ENCODE measurements at places on chromosomes 1 and 21.

DNA sequence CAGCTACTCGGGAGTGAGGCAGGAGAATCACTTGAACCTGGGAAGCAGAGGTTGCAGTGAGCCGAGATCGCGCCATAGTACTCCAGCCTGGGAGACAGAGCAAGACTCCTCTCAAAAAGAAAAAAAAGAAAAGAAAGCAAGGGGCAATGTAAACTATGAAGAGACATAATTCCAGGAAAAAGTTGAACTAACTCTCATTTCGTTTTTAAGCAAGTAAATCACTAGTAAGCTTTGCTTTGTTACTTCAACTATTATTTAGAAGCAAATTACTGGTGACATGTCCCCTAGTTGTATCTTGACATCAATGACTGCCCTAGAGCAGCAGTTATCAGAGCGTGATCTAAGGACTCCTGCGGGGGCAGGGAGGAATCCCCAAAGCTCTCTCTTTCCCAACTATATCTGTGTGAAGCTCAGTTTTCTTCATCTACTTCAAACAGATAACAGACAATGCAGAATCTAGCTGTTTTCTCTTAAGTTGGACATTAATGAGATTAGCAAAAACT, 18.7 kb downstream of the CLSTN1 start:
- DNase-seq = no peak

DNA sequence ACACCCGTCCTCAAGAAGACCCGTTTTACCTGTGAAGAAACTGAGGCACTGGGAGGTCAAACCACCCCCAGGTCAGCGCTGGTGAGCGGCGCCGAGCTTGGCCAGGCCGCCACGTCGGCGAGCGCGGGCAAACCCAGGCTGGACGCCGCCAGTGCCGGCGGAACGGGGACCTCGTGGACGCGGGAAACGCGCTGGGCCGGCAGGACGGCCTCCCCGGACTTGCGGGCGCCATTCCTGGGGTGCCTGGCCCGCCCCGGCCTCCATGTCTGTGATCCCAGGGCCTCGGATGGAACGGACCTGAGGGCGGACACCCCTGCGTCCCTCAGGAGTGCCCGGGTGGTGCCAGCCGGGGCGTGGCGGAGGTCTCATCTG, 764 bp upstream of the SUMO3 start:
- DNase-seq = no peak

DNA sequence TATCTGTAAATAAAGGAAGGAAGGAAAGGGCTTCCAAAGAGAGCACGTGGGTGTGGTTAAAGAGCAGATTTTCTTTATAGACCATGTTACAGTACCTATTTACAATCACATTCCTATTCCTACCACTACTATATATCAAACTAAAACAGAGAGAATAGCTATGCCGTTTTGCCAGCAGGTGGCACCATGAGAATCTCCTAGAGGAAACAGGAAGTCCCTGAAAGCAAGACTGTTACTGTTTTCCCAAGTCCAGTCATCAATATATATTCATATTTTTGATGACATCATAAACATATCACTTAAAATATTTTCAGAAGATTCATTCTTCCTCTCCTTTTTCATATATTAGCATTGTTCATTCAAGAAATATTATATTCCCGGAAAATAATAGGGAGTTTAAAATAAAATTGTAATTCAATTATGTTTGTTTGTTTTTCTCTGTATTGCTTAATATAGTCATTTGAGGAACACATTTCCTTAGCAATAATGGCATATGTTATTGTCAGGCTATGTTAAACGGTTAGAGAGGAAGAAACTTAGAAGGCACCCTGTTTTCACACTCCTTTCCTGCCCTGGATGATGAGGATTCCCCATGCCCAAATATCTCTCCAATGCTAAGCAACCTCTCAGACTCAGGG, 6.6 kb downstream of the CCDC190 start:
- DNase-seq = peak; percentile 83

DNA sequence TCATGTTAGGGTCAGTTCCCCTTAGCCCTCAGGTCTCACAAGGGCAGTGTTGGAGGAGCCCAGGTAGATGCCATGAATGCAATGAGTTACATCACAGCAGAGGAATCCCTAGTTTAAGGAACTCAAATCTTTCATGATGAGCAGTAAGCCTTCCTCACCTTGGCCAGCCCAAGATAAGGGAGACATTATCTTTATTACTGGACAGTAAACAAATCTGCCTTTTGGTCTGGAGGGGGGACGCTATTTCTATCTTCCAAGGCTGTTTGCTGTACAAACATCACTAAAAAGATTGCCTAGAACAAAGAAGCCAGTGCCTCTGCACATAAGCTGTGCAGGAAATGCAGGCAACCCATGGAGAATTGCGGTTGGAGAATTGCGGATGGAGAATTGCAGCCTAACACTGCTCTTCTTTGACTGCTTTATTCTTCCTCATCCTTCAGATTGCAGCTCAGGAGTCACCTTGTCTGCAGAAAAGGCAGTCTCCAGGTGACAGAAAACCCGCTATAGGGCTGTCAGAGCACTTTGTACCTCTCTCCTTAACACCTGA, 2.3 kb upstream of the CHI3L1 start:
- no peak for DNase-seq

GRCh38 chr1:11417162-11417561, 61.8 kb upstream of the DISP3 start:
- no peak for DNase-seq

GRCh38 chr1:31584869-31585735, 8.8 kb downstream of the TINAGL1 start:
- DNase-seq = no peak

DNA sequence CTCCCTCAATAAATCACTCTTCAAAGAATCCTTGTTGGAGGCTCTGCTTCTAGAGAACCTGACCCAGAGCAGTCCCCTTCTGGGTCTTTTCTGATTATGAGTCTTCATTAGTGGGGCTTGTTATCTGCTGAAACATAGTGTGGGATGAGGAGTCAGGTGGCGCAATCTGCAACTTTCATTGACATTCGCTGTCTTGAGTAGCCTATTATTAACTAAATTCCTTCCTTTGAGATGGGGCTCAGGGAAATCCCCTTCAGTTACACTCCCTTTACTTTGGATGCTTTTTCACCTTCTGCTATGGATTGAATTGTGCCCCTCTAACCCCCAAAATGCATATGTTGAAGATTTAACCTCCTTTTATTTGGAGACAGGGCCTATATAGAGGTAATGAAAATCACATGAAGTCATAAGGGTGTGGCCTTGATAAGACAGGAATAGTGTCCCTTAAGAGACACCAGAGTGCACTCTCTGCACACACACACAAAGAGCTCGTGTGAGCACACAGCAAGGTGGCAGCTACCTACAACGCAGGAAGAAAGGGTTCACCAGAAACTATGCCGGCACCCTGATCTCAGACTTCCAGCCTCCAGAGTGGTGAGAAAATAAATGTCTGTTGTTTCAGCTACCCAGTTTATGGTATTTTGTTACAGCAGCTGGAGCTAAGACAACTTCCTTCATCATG, 19.5 kb downstream of the DIO1 start:
- no peak for DNase-seq

DNA sequence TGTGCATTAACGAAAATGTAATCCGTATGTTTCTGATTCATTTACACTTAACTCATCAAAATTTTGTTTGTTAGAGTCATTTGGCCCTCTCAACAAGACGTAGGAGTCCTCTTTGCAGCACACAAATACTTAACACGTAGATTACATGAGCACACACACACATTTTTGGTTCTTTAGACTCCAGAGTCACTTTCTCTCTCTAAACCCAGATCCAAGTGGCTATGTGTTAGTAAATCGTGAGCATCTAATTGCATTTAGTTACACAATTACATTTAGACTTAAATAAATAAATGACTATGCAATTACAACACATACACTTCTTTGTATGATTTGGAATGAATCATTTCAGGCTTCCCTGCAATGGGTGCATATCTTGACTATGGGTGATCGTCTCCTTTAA, 109.0 kb upstream of the GREM2 start:
- DNase-seq = peak; percentile 33

DNA sequence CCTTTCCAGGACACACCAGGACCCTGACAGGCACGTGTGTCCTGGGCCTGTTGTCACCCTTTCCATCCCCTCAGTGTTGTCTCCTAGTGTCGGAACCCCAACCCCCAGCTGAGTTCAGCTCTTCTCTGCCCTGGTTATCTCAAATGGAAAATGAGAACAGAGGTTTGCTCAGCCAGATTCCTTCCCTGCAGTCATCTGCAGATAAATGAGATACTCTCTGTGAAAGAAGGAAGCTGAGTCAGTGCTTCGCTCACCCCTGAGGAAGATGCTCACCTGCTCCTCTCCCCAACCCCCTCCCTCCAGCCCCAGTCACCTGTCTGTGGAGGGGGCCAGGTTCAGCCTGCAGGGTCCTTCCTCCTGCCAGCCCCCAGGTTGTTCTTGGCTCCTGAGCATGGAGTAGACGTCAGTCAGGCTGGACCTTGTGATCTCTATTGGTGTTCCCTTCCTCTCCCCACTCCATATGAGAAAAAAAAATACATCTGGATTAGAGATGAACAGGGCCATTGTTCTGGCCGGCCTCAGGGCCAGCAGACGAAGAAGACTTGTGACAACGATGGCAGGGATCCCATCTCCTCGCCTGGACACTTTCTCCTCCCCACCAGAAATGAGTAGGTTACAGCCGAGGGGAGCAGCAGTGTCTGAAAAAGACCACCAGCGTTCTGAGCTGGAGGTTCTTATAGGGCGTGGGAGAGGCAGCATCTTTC, 20.9 kb downstream of the PHGDH start:
- no peak for DNase-seq

DNA sequence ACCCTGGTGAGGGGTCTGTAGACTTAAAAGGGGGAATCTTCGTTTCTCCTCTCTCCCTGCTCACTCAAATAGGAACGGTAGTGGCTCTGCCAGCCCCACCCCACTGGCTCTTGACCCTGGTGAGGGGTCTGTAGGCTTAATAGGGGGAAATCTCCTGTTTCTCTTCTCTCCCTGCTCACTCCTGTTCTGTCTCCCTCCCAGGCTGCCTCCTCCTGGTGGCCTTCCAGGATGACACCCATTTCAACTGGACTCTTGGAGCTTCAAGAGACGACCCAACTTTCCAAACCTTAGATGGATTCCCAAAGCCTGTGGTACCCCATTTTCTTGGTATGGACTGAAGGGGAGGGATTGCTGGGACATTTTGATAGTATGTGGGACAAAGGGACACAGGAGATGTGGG, 1.4 kb upstream of the EPHB2 start:
- no peak for DNase-seq

GRCh38 chr1:205668951-205669340, 11.4 kb downstream of the SLC45A3 start:
- DNase-seq = no peak

DNA sequence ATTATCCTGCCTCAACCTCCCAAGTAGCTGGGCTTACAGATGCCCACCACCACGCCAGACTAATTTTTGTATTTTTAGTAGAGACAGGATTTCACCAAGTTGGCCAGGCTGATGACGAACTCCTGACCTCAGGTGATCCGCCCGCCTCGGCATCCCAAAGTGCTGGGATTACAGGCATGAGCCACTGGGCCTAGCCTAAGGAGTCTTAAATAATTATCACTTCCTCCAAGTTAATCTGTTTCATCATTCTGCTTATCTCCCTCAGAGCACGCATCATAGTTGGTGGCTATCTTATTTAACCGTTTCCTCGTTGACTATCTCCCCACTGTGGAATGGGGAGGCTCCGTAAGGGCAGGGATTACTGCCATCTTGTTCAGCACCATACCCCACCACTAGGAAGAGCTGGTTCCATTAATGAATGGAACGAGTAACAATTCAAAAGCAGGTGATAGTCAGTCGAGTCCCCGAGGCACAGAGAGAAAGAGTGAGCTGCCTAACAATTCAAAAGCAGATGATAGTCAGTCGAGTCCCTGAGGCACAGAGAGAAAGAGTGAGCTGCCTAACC, 52.7 kb downstream of the GLUL start:
- no peak for DNase-seq

- DNase-seq = no peak
Observed at GRCh38 chr1:86938450-86938849, 24.0 kb downstream of the HS2ST1 start.

GRCh38 chr1:170705981-170706380, 42.0 kb downstream of the PRRX1 start:
- DNase-seq = no peak

GRCh38 chr1:19442154-19443096, 42.9 kb downstream of the CAPZB start:
- DNase-seq = no peak

GRCh38 chr1:70685300-70686286, 274.5 kb downstream of the CTH start:
- peak; percentile 59 for DNase-seq

DNA sequence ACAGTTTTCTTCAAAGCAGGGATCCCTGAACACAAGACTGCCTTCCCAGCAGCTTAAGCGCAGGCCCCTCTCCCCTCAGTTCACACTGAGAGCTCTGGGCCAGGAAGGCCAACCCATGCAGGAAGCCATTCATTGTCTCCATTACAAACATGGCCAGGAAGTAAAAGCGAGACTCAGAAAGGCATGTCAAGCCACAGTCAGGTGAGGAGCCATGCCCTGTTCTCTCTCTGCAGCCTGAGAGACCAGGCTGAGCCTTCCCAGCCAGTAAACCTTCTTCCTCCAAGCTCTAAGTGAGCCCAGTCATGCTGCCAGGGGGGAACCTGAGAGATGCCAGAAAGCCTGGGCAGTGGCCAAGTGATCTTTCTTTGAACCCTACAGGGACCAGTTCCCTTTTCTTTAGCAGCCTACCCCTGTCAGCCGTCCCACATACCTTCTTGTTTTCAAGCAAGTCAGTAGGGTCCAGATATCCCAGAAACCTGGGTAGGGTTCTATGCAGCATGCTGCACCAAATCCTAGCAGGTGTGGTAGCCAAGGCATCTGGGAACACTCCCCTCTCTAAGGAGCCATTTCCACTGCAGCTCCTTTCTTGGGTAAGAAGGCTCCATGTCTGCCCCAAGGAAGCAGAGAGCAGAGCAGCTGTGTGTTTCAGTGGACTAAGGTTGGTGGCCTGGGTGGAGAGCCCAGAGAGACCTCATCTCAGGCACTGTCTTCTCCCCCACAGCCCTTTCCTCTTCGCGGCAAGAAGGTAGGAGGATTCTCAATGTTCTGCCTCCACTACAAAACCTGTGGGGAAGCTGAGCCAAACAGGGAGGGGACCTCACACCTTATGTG, 977 bp downstream of the TRAF3IP3 start:
- DNase-seq = no peak

DNA sequence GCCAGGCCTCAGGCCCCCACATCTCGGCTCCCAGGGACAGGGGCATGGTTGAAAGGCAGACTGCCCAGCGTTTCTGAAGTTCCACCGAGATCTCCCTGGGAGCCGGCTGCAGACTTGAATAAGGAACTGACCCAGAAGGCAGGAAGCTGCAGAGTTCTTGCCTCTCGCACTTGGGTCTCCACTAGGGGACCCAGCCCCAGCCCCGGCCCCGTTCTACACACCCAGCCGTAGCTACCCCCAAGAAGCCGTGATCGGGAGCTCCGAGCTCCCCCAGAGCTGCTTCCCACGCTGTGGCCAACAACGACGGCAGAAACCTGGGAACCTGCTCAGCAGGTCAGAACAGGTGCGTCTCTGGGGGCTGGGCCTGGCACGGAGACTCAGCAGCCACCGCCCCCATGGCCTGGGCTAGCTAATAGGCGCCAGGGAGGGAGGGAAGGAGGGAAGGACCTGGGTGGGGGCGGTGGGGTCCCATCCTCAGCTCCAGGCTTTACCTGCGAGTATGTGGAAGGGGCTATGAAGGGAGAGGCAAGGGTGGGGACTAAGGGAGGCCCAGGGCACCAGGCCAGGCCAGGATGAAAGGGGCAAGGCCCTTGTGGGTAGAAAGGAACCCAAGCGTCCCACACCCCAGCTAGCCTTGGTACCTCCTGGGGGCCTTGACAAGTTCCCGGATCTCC, at the start of gene NECTIN4:
TSS of gene NECTIN4 (minus strand) at position 308 of the 674 bp plus-strand sequence. CDS start at position 46, 262 bp downstream.
- DNase-seq = no peak

- DNase-seq = no peak
Observed at GRCh38 chr1:36582066-36582755, 99.5 kb upstream of the CSF3R start.
